Hair follicle dermal papilla cell (primary cell): ENCODE measurements at places on chromosomes 3 and 15. TPM values are rescaled to one million over a fixed set of nuclear protein-coding genes. Genes with fewer than 3 reads are reported as not detected.

SLC22A13 gene
- total RNA-seq, result 0.24 and 0.97 TPM in 2 replicates

CSPG4 gene
- total RNA-seq, result 181 and 183 TPM in 2 replicates

PSTPIP1 gene
- total RNA-seq, result not detected in 2 replicates

ACKR2 gene
- total RNA-seq, result not detected in 2 replicates
